ENCODE measurements at places on chromosomes 1 and 21.

DNA sequence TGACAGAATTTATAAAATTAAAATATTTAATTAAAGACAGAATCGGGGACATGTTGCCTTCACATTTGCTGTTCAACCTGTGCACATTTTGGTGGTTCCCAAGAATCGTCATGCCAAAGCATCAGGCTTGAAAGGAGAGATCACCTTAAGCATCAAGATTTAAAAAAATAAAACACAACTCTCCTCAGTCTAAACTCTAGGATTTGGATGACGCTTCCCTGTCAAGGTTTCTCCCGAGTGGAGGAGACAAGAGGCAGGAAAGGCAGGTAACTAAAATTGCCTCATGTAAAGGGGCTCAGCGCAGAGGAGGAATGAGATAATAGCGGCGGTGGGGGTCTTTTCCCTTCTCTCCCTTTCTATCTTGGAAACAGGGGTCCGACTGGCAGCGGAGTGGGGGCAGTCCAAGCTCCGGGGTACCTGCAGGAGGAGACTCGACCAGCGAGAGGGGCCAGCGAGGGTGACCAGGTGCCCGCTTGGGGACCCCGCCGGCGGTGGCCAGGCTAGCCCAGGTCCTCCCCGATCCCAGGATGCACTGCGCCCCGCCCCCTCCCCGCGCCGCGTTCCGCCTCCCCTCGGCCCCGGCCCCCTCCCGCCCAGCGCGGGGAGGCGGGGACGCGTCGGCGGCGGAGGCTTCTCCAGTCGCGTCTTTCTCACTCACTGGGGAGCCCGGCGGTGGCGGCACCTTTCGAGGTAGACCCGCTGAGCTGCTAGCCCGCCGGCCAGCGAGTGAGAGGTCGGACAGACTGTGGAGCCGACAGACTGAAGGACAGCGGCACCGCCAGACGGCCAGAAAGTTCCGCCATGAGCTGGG, at the start of gene FNBP1L:
Gene FNBP1L, plus strand, starts transcription at position 638 of the 811 bp plus-strand sequence. Its CDS starts 164 bp downstream, at position 802.
- DNase-seq, result peak; percentile 83

DNA sequence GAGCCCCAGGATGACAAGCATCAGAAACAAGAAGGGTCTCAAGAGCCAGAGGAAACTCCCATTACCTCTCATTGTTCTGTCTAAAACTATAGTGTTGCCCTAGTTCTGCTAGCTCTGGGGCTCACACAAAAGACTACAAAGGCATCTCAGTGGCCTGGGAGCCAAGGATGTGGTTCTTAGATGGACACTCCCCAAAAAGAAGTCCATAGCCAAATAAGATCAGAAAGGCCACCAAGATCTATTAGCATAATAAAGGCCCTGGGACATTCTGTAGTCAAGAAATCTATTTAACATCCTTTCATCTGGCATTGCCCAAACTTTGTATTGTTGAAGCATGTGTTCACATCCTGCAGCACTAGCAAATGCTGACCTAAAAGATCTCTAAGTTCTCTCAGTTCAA, 99.5 kb downstream of the EDEM3 start:
- DNase-seq, result no peak

DNA sequence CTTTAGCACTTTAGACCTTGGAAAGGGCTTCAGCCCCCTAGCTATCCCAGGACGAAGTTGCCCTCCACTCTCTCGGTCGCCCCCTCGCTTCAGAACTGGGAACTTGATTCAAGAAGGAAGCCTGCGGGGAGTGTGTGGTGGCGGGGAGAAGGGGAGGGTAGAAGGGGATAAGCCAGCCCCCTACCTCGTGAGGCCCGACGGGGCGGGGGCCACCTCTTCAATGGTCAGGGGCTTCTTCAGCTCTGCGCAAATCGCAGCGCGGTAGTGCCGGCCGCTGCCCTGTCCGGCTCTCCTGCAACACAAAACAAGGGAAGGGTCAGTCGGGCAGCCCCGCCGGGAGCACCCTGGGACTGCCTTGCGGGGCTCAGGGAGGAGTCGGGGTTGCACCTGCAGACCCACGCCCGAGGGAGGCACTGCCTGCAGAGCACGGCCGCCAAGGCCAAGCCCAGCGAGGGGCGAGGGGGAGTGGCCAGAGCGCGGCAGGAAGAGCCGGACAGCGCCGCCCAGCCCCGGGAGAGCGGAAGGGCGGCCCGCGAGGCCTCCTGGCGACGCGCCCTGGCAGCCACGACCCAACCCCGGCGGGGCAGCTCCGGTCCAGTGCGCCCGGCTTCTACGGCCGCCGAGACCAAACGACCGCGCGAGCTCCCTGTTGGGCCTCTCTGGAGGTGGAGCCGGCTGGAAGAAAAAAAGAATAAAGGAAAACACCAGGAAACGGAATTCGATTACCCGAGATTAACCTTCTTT, 56.2 kb upstream of the RASAL2 start:
- peak; percentile 85 for DNase-seq

GRCh38 chr1:84705513-84705912, 15.3 kb upstream of the SSX2IP start:
- no peak for DNase-seq

DNA sequence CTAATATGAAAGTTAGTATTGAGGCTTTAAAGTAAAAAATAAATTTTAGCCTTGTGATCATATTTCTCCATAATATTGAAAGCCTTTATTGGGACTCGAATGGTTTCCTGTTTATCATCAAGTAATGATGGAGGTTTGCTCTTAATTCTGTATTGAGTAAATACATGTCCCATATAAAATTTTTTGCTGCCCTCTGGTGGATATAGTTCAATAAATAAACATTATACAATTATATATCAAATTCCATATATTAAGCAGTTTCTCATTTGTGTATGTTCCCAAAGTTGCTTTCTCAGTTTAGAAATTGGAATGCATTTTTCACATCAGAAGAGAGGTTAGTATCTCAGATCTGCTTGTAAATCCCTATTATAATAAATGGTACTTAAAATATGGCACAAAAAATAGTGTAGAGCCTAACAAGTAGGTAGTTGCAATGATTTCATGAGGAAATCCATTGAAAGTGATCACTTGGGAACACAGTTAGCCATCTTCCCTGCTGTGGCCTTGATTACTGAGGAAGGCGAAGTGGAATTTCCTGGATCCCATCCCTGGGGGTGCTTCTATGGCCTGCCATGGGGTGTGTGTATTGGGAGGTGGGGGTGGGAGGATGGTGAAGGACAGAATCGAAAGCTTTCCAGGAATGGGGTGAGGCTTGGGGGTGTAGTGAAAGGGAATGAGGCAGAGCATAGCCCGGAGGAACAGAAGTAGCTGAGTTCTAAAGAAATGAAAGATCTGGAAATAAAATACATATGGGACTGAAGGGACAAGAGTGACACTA, 84.1 kb upstream of the C21orf91 start:
- DNase-seq, result no peak

DNA sequence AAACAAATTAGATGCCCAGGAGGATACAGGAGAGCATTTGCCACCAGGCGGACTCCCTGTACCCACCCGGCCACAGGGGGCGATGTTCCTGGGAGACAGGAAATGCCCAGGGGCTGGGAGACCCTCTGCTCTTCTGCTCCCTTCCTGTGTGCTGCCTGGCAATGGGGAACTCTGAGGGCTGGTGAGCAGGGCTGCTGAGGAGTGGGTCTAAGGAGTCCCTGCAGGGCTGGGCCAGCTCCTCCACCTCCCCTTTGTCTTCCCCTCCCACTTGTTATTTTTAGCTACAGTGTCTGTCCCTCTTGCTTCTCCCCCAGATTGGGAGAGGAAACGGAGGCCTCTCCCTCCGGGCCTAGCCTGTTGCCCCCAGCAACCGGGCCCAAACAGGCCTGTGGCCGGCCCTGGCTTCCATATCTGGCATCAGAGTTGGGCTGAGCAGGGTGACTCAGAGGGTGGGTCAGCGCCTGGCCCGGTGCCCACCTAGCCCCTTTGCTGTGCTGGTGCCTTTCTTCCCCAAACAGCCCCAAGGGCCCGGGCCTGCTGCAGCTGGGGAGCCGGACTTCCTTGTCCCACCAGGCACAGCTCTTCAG, 11.6 kb downstream of the LMNA start:
- DNase-seq, result peak; percentile 86

DNA sequence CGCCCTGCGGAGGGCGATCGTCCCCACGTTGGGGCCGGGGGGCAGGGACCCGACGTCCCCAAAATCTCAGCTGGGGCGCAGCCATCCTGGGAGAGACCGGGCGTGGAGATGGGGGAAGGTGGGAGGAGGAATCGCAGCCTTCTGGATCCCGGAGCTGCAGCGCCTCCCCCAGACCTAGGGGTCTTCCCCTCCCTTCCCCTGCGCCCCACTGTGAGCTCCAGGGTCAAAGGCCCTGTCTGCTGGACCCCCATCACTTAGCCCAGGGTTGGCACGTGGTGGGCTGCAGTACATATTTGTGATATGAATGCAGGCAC, 90.2 kb upstream of the VAMP3 start:
- peak; percentile 30 for DNase-seq

DNA sequence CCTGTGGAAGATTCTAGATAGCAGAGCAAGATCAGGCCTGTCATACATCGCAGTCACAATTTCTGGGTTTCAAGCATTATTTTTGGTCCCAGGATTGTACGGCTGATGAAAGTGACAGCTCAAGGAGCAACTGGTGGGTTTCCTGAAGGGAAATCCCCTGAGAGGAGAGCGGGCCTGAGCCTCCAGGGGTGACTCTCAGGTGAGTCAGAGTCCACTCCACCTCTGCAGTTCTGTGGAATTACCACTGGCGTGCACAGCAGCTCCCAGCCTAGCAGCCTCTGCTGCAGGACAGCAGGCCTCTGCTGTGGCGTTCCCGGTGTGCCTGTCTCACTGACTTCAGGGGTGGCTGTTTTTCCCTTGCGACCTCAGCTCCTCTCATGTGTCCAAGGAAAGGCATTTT, 24.4 kb downstream of the SLC66A1 start:
- DNase-seq, result no peak

DNA sequence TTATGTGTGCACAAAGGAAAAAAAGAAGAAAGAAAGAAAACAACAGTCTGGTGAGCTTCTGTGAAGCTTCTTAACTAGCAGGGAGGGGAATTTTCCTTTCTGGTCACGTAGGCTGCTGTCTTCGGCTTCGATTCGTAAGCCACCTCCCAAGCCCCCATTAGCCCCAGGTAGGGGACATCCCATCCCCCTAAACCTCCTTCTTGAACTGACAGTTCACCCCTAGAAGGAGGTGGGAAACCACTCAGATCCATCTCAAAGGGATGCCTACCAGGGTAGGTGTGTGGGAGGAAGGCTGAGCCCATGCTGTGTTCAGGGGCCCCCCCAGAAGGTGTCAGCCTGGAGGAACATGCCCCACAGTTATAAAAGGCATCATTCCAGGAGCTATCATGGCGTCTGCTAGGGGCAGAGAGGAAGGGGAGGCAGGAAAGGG, 25.8 kb downstream of the CD247 start:
- no peak for DNase-seq

DNA sequence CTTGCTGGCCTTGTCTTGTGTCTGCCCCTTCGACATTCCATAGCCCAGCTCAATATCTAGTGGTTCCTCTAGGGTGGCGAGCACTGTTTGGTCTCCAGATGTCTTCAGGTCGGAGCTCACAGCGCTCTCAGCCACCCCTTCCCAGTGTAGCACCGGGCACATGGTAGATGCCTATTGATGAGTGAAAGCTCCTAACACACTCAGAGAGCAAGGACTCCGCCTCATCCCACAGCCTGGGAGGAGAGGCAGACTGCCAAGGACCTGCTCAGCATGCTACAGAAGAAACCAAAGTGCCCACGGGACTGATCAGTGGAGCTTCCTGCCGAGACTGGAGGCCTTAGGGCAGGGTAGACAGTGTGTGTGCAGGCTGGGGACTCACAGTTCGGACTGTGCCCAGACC, 10.9 kb downstream of the PCSK9 start:
- no peak for DNase-seq

DNA sequence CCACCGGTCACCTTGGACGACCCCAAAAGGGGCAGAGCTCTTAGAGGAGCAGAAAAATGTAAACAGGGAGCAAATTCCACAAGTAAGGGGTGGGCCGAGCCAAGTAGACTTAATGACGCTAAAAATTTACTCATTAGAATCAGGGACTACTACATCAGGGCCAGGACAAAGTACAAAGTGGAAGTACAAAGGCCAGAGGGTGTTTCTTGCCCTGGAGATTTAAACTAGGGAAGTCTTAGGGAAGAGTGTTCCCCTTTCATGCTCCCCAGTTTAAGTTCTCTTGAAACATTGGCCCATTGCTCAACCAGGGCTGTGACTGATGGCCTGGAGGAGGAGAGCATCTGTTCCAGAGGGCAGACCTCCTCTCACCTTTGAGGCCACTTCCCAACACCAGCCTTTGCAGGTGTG, 48.6 kb downstream of the BACH1 start:
- DNase-seq, result no peak

DNA sequence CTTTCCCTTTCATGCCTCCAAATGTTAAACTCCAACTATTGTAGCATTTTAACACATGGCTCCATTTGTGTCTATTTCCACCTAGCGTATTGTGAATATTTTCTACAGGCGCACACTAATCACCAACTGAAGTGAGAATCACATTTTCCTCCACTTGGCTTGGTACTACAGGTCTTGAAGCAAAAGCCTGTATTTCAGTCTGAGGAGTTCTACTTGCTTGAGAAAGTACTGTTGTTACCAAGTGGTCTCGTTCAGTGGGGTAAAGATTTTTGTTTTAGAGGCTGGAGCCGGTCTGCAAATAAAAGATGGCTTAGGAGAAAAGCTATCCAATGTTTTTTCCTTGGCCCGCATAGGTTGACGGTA, 550 bp upstream of the PTBP2 start:
- DNase-seq, result no peak

DNA sequence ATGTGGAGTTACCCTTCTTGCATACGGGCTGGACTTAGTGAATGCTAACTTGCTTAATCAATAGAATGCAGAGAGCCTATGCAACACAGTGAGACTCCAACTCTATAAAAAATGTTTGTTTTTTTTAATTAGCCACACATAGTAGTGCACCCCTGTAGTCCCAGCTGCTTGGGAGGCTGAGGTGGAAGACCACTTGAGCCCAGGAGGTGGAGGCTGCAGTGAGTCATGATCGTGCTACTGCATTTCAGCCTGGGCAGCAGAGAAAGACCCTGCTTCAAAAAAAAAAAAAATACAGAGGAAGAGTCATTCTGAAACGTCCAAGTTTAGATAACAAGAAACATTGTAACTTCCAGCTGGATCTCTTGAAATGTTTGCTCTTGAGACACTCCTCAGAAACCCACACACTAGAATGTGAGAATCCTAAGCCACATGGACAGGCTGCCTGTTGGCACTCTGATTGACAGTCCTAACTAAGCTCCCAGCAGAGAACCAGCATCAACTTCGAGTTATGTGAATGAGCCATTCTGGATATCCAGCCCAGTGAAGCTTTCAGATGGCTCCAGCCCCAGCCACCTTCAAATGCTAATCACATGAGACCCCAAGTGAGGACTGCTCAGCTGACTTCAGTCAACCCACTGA, 20.0 kb upstream of the CAP1 start:
- DNase-seq, result no peak

GRCh38 chr1:160432371-160432786, 32.0 kb downstream of the VANGL2 start:
- no peak for DNase-seq

GRCh38 chr1:227322376-227322775, 4.1 kb upstream of the CDC42BPA start:
- DNase-seq, result no peak
